ENCODE measurements at places on chromosomes 3 and 15.

DNA sequence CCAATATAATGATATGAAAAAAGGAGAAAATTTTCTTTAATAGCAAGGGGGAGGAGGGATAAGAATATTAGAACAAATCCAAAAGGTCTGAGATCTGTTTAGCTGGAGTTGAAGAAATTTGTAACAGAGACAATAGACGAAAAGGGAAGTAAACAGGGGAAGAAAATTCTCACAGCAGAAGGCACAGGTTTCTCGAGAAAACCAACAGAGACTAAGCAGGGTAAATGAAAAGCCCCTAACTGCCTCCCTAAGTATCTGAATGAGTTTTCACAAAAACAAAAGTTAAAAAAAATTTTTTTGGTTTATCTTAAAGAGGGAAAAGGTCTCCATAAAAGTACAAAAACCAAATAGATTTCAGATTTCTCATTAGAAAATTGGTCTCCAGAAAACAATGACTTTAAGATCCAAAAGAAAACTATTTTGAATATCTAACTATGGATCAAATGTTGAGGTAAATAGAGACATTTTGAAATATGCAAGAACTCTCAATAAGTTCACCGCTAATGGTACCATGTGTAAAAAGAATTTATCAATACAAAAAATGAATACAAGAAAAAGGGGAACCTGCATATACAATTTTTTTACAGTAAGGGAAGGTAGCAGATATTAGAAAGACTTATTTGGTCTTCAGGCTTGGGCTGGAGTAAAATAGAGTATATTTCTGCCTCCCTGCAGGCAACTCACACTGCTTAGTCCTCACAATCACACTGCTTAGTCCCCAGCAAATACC is 23.9 kb upstream of the NEK10 start:
- no peak for DNase-seq

DNA sequence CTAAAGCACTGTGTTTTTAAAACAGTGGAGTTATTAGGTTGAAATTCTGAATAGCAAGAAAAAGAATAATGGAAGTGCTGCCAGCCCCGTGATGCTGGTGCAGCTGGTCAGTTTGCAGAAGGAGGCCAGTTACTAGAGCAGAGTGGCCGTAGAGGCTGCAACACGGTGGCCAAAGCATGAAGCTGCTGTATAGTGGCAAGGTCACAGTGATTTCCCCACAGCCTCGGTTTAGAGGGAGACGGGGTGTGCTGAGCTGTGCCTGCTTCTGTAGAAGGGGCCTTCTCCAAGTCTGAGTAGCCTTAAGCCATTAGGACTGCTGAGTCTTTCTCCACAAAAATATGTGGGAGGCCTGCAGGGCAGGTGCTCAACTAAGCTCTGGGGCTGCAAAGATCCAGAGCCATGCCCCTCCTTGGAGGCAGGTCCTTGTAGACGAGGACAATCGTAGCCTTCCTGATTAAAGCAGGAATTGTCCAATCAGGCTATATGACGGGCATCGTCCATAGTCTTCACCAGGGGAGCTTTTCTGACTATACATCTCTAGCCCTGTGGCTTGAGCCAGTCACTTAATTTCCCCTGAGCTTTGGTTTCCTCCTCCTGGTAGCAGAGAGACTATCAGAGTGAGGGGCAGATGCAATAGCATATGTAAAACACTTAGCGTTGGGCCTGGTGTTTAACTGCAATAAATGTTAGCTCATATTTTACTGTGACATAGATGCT is 151.6 kb downstream of the PGPEP1L start:
- DNase-seq = no peak

- no peak for DNase-seq
These were observed 1.9 kb upstream of the RMDN3 start for GRCh38 chr15:40756938-40757337.

GRCh38 chr3:146071632-146072031 is 89.4 kb downstream of the PLOD2 start:
- DNase-seq = no peak

- DNase-seq = no peak
These were observed 702 bp upstream of the GPX1 start for GRCh38 chr3:49358884-49359225.

GRCh38 chr15:69793781-69794451 is 303.8 kb downstream of the TLE3 start:
- DNase-seq = no peak

GRCh38 chr3:131630097-131630496 is 127.3 kb upstream of the MRPL3 start:
- no peak for DNase-seq

DNA sequence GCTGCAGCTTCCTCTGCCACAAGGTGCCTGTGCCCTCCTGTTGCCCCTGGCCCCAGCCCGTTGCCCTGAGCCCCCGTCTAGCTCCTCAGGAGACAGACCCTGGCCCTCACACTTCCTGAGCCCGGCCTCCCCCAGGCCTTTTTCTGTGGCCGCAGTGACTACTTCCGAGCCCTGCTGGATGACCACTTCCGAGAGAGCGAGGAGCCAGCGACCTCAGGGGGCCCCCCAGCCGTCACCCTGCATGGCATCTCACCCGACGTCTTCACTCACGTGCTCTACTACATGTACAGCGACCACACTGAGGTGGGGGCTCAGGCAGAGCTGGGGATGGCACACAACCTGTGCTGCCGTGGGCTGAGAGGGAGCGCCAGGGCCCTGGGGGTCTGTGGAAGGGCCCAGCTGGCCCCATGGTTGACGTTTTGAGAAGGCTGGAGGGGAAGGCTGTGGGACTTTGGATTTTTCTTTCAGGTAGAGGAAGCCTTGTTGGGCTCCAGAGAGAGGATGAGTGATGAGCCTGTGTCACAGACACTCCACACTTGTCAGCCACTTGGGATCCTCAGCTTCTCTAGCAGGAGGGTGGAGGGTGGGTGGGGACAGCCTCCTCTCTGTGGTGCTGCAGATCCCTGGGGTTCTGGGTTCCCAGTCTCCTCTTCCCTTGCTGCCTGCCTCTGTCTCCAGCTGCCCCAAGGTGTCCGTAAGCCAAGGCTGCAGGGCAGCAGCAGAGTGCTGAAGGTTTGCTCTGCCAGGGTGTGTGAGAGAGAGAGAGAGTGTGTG is 5.0 kb downstream of the ABTB1 start:
- no peak for DNase-seq

GRCh38 chr3:43866529-43867353 is 176.0 kb downstream of the ABHD5 start:
- peak; percentile 99 for DNase-seq

Data from PC-9 (cell line).